ENCODE measurements at places on chromosomes 5 and 9.
A peak's percentile ranks its signal among the peaks of the same experiment; 100 is the strongest.

GRCh38 chr5:27240791-27241190 is 202.4 kb upstream of the CDH9 start:
- no peak for DNase-seq

GRCh38 chr5:34959323-34959722 is 30.0 kb downstream of the DNAJC21 start:
- DNase-seq = peak; percentile 35

GRCh38 chr5:180606215-180606785 is 15.0 kb upstream of the SCGB3A1 start:
- DNase-seq = no peak

DNA sequence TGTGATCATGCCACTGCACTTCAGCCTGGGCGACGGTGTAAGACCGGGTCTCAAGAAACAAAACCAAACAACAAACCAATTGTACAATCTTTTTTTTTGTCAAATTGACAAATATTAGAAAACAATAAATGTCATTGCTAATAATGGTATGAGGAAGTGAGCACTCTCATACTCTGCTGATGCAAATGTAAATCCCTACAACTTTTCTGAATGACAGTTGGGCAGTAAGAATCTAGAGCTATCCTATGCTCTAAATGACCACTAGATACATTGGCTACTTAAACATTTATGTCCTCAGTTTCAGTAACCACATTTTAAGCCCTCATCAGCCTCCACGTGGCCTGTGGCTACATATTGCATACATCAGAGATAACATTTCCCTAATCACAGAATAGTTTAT is 256.2 kb downstream of the FER start:
- no peak for DNase-seq
